Stimulated activated naive CD4-positive, alpha-beta T cell treated with Interleukin-2 at 50 U/mL for 16 hours (primary cell): ENCODE measurements at places on chromosomes 1 and 21.

- DNase-seq, result no peak
Observed at GRCh38 chr21:45430521-45431501, 25.8 kb downstream of the COL18A1 start.

- DNase-seq, result no peak
Observed at GRCh38 chr1:182385885-182386853, 5.4 kb downstream of the GLUL start.

GRCh38 chr1:204130178-204130577 lies 21.7 kb downstream of the ETNK2 start:
- DNase-seq, result no peak

DNA sequence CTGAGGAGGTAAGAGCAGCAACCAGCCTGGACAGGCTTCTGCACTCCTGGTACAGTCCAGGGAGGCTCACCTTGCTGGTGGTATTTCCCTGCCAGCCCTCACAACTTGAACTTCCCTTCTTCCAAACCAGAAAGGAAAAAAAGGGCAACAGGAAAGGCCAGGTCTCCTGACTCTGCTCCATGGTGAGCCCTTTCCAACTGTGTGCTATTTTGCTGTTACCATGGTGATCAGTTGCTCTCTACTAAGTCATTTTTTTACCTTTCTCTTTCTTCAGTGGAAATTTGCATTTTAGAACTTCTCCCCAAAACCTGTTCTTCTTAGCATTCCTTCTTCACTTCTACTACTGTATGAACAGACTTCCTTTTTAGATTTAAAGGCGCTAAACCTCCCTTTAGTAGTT lies 164.3 kb downstream of the GRIK1 start:
- DNase-seq, result no peak

GRCh38 chr21:31252611-31253010 lies 91.5 kb downstream of the TIAM1 start:
- no peak for DNase-seq

- no peak for DNase-seq
Observed at GRCh38 chr1:115463347-115463746, 125.3 kb upstream of the NGF start.
